ENCODE measurements at places on chromosomes 1 and 21. TPM values are rescaled to one million over a fixed set of nuclear protein-coding genes. Genes with fewer than 3 reads are reported as not detected.

DNA sequence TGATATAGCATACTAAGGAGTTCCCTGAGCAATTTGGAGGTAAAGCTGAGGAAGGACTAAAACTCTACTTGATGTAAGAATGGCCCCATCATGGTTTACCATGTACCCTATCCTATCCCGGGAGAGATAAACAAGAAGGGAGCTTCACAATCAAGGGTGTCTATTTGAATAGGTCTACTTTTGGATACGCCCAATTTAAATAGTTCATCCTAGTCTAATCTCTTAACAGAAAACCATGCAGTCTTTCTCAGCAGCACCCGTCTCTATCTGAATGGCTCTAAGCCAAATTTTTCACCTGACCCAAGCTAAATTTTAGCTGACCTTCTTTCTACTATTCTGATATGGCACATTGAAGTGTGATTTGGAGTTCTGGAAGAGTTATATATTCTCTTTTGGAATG, 122.0 kb downstream of the TNNI3K start:
- no peak for DNase-seq

DNA sequence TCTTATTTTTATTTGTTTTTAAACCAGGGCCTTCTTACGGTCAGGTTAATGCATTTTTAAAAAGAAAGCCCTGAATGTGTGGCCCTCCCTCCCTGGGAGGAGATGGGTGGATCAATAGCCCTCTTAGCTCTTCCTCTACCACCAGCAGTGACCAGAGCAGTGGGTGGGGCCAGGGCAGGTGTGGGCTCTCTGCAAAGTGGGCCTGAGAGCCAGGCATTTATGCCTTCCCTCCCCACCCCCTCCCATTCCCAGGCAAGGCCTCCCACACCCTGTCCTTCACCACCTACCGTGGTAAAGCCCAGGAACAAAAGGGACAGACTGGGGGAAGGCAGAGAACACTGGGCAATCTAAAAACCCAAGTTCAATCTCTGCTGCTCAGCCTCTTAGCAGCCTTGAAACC, 63.9 kb downstream of the SSBP3 start:
- no peak for DNase-seq

GNAT2 gene
- total RNA-seq = not detected

DNA sequence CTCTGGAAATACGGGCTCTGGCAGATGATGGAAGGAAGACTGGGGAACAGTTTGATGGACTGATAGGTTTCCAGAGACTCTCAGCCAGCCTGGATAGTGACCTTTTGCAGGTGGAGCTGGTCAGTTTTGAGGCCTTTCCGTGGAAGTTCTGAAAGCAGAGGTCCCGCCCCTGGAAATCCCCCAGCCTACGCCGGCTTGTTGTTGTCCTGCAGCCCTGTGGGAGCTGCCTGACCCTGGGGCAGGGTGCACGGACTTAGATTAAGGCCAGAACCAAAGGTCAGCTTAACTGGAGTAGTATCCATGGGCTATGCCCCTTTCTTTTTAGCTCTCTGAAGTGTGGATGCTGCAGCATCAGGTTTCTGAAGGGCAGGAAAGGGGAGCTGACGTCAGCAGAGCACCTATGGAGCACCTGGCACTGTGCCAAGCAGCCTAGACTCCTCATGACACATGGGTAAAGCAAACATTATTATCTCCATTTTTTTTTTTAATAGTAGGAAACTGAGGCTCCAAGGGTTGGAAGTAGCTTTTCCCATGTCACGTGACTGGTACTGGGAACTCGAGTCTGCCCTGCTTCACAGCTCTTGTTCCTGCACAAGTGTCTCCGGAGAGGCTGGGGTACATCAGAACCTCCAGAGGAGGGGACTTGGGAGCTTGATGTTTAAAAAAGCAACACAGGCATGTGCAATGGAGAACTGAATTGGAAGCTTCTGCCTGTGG, 38.5 kb downstream of the IER5 start:
- no peak for DNase-seq
